ENCODE measurements at places on chromosomes 16 and 17. TPM values are rescaled to one million over a fixed set of nuclear protein-coding genes. Genes with fewer than 3 reads are reported as not detected.

CCL15 gene
- not detected for total RNA-seq

CCL14 gene
- not detected for total RNA-seq

KRT12 gene
- not detected for total RNA-seq

TBC1D3I gene
- total RNA-seq, result under 0.01 TPM

SLFN12L gene
- total RNA-seq, result under 0.01 TPM
